Fibroblast of skin of scalp (primary cell): ENCODE measurements at places on chromosomes 7 and 10.

- DNase-seq, result no peak
Observed at GRCh38 chr7:7718492-7718891, at the start of gene RPA3. Gene RPA3 (minus strand): TSS chr7:7718607. CDS start chr7:7640418, 78,189 bp downstream.

DNA sequence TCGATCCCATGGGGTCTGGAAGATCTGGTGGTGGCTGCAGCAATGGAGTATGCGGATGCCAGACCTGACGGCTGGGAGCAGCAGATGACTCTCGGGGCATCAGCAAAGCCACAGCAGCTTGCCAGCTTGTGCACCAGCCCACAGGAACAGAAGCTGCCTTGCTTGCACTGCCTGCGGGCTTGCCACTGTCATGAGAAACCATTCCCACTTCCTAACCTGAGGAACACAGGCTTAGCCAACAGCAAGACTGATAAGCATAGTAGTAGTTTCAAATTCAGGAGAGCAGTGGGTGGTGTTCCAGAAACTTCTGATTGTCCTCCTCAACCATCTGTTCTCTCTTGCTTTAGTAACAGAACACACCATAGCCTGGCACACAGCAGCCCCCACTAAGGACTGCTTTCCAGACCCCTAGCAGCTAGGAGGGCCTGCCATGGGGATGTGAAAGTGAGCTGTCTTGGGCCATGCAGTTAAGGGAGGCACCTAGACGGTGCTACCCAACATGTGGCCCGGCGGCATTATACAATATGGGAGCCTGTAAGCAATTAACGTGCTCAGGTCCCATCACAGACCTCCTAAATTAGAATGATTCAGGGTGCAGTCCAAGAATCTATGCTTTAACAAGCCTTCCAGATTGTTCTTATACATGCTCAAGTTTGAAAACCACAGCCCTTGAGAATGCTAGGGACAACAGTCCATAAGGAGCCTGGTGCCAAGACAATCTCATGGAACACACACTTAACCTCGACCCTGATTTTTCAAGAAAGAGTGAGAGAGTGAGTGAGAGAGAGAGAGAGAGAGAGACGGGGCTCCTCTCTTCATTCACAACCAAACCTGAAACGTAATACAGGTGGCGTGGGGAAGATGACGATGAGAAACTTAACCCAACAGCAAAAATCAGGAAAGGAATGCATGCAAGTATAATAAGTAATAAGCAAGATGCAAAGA, 7.1 kb downstream of the ANXA11 start:
- DNase-seq, result no peak

GRCh38 chr7:128055637-128056036, 24.4 kb upstream of the LRRC4 start:
- peak; percentile 70 for DNase-seq

DNA sequence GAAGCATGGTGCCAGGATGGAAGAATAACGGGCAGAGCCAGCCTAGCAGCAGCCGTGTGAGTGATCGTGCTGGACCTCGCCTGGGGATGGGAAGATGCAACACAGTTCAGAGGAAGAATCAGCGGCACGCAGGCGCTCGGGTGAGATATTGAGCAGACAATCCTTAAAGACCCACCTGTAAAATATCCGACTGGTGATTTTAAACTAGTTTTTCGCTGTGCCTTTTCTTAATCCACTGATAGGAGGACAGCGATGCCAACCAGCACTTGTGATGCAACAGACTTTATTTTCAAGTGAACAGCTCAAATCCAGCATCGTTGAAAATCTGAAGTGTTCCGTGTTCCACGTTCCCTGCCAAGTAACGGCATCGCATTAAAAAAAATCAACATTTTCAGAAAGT, 214.7 kb downstream of the TEX36 start:
- DNase-seq, result no peak

DNA sequence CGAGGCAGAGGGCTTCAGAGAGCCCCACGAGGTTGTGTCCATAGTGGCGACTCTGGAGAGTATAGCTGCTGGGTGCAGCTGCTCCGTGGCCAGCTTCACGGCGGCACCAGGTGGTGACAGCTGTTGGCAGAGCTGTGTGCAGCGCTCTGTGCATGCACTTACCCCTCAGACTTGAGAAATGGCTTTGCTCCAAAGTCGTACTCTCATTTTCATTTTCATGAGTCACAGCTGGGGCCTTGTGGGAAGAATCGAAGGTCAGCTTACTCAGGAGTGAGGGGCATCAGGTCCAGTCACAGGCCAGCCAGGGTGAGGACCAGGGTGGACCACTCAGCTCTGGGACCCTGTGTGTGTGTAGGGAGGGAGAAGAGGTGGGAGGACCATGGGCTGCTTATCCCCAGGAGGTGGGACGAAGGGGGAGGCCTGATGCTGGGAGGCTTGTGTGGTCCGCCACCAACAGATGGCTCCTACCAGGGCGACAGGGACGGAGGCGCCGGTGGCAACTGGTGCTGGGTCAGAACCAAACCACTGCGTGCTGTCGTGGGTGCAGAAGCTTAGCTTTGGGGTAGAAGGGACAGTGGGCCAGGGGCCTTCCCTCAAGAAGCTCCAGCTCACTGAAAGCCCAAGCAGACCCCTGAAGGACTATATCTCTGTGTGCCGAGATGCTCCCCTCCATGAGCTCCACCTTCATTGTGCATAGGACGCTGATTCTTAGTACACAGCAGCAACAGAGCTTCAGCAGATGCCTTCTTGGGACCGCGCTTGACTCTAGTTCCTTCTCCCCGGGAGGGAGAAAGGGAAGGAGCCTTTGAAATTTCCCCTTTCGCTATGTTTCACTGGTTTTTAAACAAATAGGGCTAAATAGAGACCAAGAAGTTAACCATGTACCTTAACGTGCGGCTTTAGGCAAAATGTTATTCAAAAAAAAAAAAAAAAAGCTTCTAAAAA, 225.0 kb downstream of the CELF2 start:
- DNase-seq, result peak; percentile 7
